ENCODE measurements at places on chromosomes 4 and X.

DNA sequence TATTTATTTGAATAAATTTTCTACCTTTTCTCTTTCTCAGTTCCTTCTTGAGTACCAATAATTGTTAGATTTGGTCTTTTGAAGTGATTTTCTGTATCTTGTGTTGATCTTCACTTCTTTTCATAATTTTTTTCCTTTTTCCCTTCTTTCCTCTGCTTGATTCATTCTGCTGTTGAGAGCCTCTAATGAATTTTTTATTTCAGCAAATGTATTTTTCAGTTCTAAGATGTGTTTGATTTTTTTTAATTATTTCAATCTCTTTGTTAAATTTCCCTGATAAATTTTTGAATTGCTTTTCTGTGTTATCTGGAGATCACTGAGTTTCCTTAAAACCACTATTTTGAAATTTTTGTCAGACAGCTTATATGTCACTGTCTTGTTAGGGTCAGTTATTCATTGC lies 155.4 kb upstream of the IL15 start:
- DNase-seq: no peak

DNA sequence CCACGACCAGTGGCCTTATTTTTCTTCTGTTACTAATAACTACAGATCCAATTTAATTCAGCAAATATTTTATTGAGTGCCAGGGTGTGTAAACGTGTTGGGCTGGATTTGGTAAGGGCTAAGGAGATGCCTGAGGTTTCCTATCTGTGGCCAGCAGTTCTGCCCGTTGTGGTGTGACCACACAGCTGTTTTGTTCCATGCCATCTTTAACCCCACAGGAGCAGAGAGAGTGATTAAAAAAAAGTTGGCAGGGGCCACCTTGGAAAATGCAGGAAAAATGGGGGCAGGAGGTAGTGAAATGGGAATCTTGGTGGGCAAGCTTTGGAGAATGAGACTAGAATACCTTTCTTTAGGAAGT lies 1.1 kb downstream of the PLAC8 start:
- DNase-seq: no peak

DNA sequence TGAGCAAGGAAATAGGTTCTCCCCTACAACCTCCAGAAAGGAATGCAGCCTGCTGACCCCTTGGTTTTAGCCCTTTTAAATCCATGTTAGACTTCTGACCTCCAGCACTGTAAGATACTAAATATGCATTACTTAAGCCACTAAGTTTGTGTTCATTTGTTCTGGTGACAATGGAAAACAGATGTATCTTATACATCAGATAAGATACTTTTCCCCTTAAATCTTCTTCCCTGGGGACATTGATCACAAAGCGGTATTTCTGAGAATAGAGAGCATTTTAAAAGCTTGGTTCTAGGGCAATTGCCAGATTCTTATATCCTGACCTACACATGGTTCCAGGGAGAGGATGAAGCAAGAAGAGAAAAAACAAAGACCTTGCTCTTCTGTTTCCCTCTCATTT lies 6.5 kb upstream of the TMEM184C start:
- no peak for DNase-seq

- peak; percentile 7 for DNase-seq
Observed at GRCh38 chrX:14497184-14497666, 32.1 kb upstream of the GLRA2 start.

DNA sequence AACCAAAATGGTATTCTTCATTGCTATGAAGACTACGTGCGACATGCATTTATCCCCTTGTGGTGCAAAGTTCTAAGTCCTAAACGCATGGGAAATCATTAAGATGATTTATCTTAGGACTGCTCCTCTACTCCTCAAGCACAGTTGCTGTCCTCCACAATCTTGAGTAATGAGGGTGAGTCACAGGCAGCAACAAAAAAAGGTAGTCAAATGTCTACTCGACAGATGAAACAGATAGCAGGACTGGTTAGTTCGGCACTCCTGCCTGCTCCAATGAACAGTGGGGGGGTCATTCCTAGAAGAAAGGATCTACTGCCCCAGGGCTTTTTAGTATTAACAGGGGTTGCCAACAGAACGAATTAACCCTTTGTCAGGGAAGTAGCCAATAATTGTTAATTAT lies 233.7 kb upstream of the FGF13 start:
- no peak for DNase-seq

- no peak for DNase-seq
Observed at GRCh38 chrX:8304668-8305067, 133.6 kb upstream of the VCX2 start.

DNA sequence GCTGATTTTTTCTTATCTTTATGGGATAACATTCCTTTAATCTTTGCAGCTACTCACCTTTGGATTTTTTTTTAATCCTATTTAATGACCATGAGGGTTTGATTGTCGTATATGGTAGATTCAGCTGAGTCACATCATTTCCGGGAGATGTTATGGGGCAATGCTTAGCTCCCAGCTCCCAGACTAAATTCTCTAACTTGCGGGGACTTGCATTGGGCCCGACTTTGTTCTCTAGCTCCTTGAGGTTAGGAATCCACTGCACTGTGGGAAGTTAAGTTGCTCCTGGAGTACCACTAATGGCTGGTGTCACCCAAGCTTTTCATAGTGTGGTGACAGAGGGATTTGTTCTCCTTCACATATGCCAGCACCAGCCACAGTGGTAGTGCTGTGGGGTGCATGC lies 287.4 kb downstream of the TECRL start:
- DNase-seq: no peak

DNA sequence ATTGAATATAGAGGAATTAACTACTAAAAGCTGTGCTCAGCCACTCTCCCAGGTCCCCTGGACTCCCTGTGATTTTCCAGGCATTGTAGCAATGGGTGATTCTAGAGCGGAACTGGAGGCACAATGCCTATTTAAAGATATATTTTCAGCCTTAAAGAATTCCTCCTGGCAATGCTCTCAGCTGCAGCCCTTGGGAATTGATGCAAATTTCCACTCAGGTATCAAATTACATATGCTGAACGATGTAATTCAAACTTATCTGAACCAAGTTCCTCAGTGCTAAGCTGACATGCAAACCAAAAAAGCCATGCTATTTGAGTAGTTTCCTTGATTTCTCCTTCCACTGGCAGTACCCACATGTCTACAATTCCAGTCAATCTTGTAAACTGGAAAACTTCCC lies 86.3 kb upstream of the GABRA3 start:
- DNase-seq: no peak

DNA sequence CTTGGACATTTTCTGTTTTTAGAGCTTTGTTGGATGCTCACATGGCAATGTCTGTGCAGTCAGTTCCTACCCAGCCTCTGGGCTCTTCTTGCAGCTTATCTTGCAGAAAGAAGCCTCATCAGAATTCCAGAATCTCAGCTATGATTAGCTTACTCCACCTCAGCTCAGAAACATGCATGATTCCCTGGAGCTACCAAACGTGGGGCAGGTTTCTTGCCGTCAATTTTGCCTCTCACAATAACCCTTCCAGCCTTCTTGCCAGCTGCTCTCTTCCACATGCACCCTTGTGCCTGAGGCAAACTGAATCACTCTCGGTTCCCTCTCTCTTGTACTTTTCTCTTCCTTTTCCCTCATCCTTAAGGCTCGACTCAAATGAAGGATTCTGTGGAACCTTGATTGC lies 141.4 kb downstream of the PTTG2 start:
- no peak for DNase-seq

DNA sequence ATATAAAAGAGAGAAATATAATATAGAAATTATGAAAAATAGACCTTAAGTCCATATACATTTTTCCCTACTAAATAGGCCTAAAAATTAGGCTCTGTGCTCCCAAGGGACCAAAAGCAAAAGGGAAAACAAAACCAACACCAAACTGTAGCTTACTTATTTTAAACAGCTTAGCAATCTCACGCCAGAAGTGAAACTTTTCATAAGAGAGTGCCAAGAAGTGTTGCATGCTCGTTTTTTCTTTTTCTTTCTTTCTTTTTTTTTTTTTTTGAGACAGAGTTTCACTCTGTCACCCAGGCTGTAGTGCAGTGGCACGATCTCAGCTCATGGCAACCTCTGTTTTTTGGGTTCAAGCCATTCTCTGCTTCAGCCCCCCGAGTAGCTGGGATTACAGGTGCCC lies 250.4 kb downstream of the TMA16 start:
- peak; percentile 6 for DNase-seq

DNA sequence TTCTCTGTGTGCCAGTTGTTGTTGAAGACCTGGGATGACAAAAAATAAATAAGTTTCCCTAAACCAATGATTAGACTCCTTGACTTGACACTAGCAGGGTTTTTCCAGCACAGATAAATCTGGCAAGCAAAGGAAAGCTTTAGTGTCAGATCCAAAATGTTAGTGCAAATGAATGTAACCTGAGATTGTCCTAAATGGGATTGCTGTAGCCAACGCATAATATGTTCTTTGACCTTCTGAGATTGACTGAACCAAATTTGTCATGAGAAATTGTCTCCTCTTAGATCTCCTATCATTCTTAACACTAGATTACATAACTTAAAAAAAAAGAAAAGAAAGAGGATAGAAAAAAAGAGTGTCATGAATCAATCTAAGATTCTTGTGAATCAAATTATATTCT lies 196.5 kb downstream of the RELL1 start:
- DNase-seq: no peak

- no peak for DNase-seq
Observed at GRCh38 chr4:40087799-40088366, 31.2 kb downstream of the N4BP2 start.

- DNase-seq: no peak
Observed at GRCh38 chr4:175405961-175406360, 406.1 kb downstream of the GPM6A start.

- no peak for DNase-seq
Observed at GRCh38 chr4:69995526-69996016, at the start of gene STATH. TSS of gene STATH (plus strand) at chr4:69995966. CDS start at chr4:69998438, 2,472 bp downstream.

DNA sequence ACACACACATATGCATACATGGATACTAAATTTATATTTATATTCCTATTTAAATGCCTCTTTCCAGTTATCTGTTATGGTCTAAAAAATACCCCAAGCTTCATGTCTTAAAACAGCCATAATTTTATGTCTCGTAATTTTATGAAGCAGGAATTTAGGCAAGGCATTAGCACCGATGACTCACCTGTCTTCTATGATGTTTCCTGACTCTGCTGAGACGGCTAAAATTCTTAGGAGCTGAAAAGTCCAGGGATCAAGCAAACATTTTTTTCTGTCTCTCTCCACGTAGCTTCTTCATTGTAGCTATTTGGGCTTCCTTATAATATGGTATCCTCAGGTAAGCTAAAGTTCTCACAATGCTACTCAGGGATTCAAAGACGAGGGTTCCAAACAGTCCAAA lies 930.3 kb downstream of the STIM2 start:
- no peak for DNase-seq

GRCh38 chr4:5322321-5322720 lies 271.0 kb downstream of the STK32B start:
- DNase-seq: no peak

DNA sequence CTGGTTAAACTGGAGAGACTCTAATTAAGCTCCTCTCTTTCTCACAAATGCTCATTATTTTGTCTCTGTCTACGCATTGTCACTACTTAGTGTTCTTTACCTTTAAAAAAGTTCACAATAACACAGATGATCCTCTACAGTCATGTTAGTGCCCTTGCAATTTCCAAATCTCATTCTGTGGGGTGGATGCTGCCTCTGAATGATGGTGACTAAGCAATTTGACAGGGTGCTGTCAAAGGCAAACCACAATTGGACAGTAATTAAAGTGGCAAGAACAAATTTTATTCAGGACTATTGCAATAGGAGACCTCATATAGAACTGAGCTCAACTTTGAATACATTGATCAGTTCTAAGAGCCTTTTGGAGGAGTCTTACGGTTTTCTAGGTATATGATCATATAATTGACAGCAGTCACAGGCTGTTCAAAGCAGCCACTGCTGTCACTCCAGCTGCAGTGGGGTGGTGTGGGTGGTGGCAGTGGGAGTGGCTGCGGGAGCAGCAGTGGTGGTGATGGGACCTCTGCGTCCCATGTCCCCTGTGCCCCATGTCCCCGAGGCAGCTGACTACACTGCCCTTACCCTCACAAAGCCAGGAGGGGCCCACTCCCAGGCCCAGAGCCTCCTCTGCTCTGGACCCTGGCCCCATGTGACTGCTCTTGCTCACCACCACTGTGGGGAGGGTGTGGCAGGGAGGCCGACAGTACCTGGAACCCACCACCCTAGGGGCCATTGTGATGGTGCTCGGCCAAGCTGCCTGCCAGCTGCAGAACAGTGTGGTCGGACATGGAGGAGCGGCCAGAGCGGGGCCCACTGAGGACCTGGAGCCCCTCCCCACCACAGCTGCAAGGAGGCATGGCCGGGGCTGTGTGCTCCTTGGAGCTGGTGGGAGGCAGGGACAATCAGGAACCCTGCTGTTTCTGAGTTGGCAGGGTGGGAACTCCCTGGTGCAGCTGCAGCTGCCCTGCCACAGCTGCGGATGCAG lies 30.4 kb upstream of the PAGE1 start:
- no peak for DNase-seq

DNA sequence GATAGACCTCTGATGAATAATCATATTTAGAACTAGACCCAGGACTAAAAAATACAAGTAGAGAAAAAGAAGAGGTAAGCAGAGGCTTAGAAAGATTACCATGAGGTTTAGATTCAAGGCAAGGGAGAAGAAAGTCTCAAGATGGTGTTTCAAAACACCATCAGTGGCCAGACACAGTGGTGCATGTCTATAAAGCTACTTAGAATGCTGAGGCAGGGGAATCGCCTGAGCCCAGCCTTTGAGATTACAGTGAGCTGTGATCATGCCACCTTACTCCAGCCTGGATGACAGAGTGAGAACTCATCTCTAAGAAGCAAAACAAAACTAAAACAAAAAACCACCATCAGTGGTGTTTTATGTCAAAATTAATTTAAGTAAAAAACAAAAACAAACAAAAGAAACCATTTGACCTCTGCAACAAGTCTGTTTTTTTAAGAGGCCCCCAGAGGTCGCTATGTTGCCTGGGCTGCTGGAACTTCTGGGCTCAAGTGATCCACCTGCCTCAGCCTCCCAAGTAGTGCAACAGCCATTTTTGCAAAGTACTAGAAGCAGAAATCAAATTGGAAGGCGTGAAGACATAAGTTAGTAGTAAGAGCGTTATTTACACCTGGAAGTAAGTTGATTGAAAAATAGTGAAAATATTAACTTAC lies 784.3 kb downstream of the ADGRL3 start:
- no peak for DNase-seq

- DNase-seq: no peak
Observed at GRCh38 chrX:93875621-93876282, 201.7 kb downstream of the FAM133A start.

DNA sequence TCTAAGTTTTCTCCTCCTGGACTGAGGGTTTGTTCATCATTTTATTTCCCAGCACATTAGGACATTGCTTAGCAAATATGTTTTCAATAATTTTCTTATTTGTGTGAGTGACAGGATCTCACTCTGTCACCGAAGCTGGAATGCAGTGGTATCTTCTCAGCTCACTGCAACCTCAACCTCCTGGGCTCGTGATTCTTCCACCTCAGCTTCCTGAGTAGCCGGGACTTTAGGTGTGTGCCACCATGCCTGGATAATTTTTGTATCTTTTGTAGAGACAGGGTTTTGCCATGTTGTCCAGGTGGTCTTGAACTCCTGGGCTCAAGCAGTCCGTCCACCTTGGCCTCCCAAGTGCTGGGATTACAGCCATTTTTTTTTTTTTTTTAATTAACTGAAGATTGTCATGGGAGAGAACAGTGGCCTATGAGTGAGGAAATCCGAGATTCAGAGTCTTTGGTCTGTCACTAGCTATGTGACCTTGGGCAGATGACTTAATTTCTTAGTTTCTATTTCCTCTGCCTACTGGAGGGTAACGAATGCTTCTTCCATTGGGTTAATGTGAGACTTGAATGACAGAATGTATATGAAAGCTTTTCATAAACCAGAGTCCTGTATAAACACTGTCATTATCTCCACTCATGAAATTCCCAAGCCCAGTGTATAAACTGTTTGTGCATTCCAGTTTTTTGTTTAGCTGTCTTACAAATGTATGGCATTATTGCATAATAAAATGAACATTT lies 23.9 kb downstream of the MOB1B start:
- DNase-seq: peak; percentile 53

Data from B cell (primary cell).